ENCODE measurements at places on chromosomes 2 and 18.

- DNase-seq = no peak
Measured at GRCh38 chr2:127661072-127661649, 14.2 kb downstream of the LIMS2 start.

DNA sequence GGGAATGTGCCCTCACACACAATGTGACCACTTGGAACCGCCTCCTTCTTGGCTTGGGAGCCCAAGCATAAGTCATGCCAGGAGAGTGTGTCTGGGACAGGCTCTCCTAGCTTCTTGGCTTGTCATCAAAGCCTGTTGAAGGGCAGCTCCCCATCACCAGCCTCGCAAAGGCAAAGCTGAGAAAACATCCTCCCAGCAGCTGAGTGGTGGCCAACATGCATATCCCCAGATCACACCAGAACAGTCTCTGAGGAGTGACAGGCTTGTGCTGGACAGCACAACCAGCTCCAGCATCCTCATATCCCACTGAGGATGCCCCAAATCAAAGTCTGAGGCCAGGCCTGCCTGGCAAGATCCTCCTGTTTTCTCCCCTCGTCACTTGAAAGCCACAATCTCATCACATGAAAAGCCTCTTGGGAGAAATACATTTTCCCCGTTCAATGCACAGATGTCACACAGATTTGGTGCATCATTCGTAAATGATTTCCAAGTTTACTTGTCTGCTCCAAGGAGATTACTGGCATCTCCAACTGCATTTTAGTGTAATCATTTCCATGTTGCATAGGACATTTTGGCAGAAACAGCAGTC is 269.3 kb downstream of the TTC32 start:
- no peak for DNase-seq

GRCh38 chr2:46002507-46002883 is 294.7 kb upstream of the EPAS1 start:
- no peak for DNase-seq

- no peak for DNase-seq
Measured at GRCh38 chr2:144237830-144238627, 281.9 kb downstream of the ZEB2 start.

GRCh38 chr2:47484396-47484795 is 81.4 kb downstream of the MSH2 start:
- DNase-seq = no peak
